T follicular helper cell (primary cell): ENCODE measurements at places on chromosomes 16 and 17.

- DNase-seq, result no peak
Measured at GRCh38 chr17:7862692-7863437, 5.1 kb downstream of the CYB5D1 start.

DNA sequence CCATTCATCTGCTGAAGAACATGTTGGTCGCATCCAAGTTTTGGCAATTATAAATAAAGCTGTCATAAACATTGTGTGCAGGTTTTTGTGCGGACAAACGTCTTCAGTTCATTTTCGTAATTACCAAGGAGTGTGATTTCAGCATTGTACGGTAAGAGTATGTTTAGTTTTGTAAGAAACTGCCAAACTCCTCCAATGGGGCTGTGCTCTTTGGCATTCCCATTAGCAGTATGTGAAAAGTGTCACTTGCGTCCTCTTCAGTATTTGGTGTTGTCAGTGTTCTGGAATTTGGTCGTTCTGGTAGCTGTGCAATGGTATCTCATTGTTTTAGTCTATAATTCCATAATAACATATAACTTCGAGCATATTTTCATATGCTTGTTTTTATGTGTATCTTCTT, 120.9 kb downstream of the BCAS3 start:
- DNase-seq, result no peak

- DNase-seq, result no peak
Measured at GRCh38 chr16:10988164-10988803, 43.9 kb downstream of the CLEC16A start.

DNA sequence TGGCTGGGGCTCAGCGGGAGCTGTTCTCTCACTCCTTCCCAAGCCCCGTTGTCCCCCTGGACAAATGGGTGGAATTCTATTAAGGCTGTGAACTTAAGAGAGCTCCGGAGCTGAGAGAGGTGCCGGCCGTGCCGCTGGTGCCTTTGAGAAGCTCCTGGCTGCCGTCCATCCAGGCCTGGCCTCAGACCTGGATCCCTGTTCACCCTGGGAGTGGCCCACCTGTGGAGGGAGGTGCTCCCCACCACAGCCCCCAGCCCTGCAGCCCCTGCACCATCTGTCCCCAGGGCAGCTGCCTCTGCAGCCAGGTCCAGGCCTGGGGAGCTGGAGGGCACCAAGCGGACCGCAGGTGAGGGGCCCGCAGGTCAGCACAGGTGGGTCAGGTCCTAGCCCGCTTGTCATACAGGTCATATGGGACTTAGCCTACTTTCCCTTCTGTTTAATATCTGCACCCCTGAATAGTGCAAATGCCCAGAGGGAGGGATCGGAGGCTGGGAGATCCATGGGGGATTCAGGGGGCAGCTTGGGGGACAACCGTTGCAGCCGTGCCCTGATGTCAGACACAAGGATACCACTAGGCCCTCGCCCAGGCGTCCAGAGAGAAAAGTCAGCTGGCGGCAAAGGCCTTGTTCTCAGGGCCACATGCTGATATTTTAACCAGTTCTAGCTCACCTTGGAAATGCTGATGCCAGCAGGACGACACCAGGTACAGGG, 15.2 kb upstream of the METRNL start:
- no peak for DNase-seq

DNA sequence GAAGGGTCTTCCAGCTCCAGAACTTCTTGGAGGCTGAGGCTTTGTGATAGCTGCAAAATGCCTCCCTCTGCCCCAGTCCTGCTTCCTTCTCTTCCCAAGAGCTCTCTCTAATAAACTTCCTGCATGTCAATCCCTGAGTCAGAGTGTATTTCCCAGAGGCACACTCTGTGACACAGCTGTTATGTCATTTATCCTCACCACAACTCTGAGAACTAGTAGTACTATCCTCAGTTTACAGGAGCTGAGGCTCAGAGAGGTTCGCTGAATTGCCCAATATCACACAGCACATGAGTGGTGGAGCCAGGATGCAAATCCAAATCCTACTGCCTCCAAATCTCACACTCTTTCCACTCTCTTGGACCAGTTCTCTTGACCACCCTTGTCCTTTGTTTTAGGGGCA, 20.0 kb downstream of the UNC45B start:
- no peak for DNase-seq

DNA sequence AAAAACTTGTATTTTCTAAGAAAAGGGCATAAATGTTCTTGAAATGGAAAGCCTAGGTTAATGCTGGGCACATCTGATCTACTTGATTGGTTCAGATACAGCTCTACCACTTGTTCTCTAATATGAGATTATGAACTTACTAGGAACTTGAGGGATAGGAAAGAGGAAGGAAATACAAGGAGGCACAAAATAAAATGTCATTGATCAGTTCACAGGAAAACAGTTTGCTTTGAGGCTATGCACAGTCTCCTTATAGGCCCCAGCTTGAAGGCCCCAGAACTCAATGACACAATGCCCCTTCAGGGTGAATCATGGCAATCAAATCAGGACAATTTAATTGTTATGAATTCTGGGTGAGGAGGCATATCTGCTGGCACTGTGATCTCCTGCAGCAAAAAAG, 27.1 kb downstream of the NXPH3 start:
- DNase-seq, result no peak

DNA sequence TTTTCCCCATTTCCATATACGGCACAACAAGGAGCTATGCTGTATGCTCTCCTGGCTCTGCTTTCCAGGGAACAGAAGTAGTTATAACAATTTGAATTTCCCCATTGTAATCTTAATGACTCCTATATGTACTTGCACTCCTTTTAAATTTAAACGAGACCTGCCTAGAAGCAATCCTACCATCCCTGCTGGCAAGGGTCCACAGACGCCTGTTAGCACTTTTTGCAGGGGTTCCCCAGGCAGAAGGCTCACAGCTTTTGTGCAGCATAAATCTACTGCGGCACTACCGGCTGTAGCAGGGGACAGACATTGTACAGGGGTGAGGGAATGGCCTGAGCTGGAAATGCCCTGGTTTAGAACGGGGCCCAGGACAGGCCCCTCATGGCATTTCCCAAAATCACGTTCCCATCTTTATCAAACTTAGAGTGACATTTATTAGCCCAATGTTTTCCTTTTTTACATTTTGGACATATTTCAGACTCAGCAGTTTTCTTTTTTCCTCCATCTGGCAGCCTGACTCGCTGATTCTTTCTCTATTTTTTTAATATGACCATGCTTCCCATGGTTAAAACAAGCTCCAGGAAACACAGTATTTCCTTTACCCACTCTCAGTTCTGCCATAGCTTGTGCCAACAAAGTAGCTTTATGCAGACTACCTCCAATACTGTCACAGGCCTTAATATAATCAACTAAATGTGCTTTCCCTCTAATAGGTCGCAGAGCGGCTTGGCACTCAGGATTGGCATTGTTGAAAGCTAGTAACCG, 35.4 kb upstream of the USP22 start:
- DNase-seq, result no peak

- DNase-seq, result peak; percentile 60
Measured at GRCh38 chr16:785563-786535, 2.3 kb downstream of the RPUSD1 start.

DNA sequence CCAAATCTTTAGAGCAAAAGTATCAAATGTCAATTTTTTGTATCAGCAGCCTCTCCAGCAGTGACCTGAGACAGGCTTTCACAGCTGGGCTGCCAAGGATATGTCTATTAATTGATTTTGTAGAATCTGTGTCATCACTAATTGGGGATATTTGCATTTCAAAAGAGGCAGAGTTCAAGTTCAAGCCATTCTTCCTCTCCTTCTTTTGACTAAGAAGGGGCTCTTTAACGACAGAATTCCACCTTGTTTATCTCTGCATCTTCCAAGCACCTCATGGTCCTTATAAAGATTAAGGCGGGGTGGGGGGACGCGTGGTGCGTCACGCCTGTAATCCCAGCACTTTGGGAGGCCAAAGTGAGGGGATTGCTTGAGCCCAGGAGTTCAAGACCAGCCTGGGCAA, 15.2 kb upstream of the BHLHA9 start:
- DNase-seq, result no peak

DNA sequence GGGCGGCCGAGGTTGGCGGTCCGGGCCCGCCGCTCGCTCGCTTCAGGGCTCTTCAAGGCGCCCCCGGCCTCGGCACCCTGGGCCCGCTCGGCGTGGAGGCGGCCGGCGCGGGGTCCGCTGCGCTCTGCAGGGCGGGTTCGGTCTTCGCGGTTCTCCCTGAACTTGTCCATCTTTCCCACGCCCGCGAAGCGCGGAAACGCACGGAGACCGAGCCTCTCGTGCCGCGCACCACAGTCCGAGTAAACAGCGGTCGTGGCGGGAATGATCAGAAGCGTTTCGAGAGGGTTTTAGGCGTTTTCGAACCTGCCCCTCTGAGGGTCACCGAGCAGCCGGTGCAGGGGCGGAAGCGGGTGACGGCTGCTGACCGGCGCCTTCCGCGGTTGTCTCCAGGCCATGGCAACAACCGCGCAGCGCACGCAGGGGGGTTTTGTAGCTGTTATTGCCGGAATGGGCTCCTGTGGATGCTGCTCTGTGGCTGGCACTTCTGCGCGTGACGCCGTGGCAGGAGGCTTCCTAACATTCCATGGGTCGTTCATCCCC, 414 bp downstream of the NARF start:
- DNase-seq, result no peak

GRCh38 chr16:85527042-85527766, 85.9 kb upstream of the GSE1 start:
- no peak for DNase-seq

- no peak for DNase-seq
Measured at GRCh38 chr16:88016964-88017363, 65.7 kb downstream of the BANP start.

DNA sequence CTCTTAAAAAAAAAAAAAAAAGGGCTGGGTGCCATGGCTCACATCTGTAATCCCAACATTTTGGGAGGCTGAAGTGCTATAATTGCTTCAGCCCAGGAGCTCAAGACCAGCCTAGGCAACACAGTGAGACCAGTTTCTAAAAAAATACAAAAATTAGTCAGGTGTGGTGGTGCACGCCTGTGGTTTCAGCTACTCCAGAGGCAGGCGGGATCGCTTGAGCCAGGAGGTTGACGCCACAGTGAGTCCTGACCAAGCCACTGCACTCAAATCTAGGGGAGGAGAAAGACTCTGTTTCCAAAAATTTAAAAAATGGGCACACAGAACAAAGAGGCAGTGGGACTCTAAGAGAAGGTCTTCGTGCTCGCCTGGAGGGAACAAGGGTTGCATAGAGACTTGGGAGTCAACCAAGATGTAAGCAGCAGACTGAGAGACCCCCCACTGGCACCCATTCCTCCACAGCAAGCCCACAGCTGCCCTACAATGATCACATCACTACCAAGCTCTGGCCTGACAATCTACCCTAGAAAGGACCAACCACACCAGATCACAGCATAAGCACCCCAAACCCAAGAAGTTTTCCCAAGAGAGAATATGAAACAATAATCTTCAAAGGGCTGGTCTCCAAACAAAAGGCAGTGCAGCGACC, 121.6 kb downstream of the ANKRD11 start:
- DNase-seq, result no peak

DNA sequence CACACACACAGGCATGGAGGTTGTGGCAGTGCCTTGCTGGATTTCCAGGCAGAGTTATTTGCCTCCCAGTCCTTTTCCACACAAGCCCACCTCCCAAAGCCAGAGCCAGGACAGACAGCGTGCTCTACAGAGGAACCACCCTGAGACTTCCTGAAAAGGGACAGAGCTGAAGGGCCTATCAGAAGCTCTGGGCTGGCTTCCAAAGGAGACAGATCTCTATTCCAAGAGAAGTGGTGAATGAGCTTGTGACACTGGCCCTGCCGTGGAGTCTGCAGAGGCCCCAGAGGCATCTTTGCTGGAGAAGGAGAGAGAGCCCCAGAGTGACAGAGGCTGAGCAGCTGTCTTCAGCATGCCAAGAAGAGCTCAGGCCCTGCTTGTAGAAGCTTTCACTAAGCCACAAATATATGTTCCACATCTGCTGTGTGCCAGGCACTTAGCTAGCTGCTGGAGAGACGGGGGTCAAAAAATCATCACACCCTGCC, 8.3 kb upstream of the LPCAT2 start:
- no peak for DNase-seq

DNA sequence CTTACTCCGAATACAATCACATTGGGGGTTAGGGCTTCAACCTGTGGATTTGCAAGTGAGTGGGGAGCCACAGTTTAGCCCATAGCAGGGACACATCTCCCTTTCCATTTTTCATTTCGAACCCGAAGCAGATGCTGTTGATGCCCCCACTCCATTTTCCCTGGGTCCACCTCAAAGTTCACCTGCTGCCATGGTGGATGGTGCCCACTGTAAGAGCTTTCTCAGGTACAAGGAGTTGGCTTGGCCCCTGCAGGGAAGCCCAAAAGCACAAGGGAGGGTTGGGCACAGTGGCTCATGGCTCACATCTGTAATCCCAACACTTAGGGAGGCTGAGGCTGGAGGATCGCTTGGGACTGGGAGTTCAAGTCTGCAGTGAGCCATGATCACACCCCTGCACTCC, 51.8 kb downstream of the SNX20 start:
- no peak for DNase-seq

- no peak for DNase-seq
Measured at GRCh38 chr17:75552425-75553294, 27.2 kb downstream of the LLGL2 start.

GRCh38 chr16:54875443-54875842, 55.2 kb upstream of the IRX5 start:
- DNase-seq, result no peak

GRCh38 chr16:23801378-23801777, 34.4 kb upstream of the PRKCB start:
- DNase-seq, result peak; percentile 73

DNA sequence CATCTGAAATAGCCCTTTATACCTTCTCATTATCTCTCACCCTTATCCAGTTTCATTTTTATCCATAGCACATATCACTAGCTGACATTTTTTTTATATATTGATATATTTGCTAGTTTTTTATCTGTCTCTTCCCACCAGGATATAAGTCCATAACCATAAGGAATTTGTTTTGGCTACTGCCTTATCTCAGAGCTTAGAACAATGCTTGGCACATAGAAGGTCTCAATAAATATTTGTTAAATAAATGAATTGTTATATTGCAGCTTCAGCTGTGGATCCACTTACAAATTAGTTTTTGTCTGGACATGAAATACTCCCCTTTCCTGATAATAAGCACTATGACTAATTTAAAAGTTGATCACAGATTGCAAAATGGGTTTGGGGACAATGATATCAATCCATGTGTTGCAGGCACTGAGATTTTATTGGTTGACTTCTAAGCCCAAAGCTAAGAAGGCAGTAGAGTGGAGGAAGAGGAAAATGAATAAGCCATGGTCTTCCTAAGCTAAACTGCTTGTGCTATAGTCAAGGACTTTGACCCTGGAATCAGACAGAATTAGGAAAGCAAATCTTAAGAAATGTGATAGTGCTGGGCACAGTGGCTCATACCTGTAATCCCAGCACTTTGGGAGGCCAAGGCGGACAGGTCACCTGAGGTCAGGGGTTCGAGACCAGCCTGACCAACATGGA, 31.9 kb upstream of the YPEL2 start:
- no peak for DNase-seq

DNA sequence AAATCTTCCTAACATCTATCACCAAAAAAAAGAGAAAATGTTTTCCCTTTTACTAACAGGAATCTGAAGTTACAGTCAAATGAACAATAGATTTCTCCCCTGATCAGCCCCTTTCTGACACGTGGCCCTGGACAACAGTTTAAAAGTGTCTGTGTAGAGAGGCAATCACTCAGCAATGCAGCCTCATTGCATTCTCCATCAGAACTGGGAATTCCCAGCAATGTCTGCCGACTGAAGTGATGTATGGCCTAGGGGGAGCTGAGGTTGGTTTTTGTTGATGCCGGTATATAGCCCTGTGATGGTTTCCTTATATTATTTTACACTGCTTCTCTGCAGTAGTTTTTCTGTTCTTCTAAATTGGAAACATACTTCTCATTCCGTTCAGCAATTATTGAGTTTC, 904.3 kb upstream of the CDH8 start:
- no peak for DNase-seq
